ENCODE measurements at places on chromosomes 7 and 10.

DNA sequence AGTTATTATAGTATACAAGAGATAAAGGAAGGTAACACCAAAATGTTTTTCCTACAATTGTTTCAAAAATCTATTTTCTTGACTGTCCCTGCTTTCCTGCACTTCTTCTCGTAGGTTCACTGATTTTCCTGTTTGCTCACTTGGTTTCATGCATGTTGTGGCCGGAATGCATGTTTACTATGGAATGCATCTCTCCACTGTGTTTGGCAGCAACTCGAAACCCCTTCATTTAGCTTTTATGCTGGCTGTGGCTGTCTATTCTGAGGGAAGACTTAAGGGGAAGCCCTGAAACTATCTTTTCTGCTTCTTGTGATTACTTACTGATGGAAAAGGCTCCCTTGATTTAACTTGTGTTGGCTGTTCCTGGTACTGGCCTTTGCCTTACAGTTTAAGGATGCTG is 120.3 kb downstream of the NRG3 start:
- DNase-seq = no peak

DNA sequence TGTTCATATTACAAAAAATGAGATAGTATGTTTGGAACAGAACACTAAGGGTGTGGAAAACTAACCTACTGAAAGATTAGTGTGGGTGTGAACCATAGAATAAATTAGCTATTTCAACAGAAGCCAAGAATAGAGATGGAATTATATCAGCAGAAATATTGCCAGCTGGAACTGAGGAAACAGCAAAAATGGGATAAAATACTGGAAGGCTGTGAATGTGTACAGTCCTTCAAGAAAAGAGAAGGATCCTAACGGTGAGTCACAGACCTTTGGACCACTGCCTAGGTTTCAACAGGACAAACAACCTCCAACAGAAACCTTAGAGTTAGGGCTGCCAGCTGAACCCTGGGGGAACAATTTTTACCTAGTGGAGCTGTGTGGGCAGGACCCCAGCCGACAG is 395.0 kb downstream of the ZWINT start:
- no peak for DNase-seq

GRCh38 chr10:52864201-52865106 is 91.9 kb upstream of the MBL2 start:
- no peak for DNase-seq

GRCh38 chr10:60163786-60164185 is 225.9 kb downstream of the ANK3 start:
- DNase-seq = no peak

DNA sequence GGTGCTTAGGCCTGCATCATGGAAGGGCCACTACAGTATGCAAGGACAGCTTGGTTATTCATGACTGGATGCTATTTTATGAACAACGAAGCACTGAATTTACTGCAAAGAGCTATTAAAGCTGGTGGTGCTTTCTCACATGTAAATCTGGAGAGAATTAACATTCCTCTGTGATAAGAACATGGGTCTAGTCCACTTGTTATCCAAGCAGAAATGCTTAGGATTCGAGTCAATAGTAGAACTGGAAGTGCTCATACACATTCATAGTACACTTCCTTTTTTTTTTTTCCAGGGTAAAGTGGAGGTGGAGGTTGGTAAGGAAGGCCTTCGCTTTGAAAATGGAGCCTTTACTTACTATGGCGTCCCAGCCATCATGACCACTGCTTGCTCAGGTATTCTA is 35.0 kb downstream of the CNNM1 start:
- no peak for DNase-seq

GRCh38 chr7:129650056-129650758 is 38.7 kb downstream of the NRF1 start:
- no peak for DNase-seq

DNA sequence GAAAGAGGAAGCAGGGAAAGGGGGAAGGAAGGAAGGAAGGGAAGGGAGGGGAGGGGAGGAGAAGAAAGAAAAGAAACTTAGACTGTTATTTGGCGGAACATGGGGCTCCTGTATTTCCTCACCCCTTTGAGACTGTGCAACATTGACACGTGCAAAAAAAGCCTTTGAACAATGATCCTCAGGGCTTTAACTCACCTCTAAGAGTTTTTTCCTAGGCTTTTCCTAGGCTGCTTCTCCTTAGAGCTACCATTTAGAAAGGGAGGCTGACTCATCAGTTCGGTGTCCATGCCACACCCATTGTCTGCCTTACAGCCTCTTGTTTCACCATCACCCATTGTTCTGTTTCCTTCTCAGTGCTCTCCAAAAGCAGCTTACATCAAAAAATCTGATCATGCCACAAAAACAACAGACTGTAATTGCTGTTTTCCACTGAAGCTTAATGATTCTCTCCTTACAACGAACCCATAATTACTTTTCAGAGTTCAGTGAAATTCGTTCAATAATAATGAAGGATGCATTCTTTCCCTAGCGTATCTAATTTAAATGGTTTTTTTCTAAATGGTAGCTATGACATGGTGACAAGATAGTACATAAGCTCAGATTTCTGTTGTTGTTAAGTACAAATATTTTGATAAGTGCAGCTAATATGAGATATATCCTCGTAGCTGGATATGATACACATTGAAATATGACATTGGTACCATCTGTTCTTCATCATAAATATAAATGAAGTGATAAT is 90.8 kb downstream of the PRLHR start:
- no peak for DNase-seq

GRCh38 chr10:52479567-52479966 is 165.5 kb downstream of the DKK1 start:
- DNase-seq = no peak

DNA sequence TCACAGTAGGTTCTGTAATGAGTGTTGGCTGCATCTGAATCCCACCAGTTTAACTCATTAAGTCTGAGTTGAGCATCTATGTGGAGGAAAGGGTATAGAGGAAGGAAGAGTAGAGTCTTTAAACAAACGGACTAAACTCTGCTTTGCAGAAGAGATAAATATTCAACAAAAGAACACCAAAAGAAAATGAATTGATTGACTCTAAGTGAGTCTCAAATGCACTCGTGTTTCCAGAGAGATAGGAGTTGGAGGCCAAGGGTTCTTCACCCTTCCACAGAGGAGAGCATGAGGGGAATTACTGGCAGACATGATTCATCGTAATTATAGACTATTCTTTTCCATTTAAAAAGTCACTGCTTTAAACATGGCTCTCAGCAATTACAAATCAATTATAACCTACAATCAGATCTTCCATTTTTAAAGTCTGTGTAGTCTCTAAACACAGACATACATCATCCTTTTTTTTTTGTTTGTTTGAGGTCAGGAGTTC is 56.3 kb downstream of the PLPP4 start:
- DNase-seq = no peak

DNA sequence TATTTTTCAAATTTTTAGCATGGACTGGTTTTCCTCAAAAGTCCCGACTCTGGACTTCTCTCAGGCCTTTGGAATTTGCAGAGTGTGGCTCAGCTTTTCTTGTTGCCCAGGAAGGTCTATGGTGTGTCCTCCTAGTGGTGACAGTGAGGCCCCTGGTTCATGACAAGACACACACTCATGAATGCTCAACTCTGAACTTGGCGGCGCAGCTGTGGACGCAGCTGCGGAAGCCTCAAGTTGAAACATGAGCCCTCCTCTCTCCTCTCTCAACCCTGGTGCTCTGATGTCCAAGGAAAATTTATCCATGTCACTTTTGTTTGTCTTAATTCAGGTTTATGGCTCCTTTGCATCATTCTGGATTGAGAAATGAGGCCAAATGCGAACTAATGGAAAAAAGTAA is 183.9 kb downstream of the HECW1 start:
- no peak for DNase-seq

DNA sequence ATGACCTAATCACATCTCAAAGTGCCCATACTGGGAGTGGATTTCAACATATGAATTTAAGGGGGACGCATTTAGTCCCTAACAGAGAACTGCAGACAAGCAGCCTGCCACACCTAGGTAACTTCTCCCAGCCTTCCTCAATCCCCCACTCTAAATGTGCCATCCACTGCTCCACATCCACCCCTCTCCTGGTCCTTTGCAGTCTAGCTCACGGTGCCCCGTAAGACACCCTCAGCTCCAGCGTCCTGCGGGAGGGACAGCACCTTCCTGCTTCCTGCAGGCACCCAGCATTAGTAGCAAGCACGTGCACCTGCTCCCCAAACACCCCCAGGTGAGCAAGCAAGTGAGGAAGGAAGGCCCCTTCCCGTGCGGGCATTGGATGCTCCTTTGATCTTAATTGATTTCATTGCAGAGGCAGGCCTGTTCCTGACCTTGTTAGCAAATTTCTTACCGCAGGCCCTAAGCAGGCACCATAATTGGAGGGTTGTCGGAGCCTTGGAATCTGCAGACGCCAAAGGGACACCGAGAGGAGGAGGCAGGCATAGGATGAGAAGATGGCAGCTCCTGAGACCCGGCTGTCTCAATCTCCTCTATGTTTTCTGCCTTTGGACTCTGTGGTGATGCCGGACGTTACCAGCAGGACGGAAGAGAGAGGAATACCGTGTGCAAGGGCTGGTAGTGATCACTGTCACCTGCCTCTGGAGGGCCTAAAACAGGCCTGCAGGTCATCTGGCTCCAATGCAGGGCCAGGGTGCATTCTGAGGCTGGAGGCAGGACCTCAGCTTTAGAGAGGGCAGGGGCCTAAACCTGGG is 75.8 kb upstream of the CHST15 start:
- no peak for DNase-seq

DNA sequence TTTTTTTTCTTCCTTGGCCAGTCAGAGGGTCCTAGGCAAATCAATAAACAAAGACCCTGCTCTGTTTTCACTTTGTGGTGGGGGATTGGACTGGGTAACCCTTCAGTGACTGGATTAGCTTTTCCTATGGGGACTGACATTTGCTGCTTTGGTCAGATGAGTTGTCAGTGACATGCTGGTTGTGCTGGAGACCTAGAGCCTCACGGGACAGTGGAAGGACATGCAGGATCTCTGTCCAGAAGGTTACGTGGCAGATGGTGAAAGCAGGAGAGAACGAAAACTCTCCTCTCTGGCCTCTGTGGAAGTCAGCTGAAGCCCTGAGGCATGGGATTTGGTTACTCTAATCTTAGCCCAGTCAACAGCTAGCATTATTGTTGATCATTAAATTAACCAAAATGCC is 90.0 kb upstream of the BMPER start:
- DNase-seq = no peak

DNA sequence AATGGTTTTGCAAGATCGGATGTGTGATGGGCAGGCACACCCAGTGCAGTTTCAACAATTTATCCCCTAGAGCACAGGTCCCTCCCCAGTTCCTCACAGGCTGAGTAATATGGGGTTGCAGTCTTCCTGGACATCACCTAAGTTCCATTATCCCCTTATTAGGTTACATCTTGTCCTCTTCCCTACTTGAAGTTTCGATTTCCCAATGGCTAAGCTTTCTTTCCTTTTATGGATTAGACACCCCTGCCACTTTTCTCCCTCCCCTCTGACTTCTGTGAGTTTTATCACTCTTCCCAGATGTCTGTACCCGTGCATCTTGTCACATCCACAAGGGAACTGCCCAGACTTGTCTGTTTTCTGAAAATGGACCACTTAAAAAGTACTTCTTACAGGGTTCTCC is 2.4 kb upstream of the NIPSNAP2 start:
- no peak for DNase-seq

- peak; percentile 62 for DNase-seq
Measured at GRCh38 chr10:6445671-6446316, 134.3 kb downstream of the PRKCQ start.

DNA sequence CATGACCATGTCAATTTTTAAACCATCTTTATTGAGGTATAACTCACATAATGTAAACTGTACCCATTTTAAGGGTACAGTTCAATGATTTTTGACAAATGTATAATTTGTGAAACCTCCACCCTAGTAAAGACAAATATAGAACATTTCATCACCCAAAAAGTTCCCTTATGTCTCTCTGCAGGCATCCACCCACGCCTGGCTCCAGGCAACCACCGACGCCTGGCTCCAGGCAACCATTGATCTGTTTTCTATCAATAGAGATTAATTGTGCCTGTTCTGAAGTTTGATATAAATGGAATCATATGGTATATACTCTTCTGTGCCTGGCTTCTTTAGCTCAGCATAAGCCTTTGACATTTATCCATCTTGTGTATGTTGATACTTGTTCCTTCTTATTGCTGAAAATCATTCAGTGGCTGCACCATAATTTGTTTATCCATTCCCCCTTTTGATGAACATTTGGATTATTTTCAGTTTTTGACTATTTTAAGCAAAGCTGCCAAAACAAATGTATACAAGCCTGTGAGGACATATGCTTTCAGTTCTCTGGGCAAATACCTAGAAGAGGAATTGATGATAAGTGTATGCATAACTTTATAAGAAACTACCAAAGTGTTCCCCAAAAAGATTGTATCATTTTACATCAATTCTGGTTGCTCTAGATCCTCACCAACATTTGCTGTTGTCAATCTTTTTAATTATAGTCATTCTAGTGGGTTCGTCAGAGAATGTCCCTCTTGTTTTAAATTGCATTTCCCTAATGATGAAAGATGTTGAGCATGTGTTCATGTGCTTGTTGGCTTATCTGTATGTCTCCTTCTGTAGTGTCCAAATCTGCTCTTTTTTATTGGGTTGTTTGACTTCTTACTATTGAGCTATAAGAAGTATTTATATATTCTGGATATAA is 55.7 kb upstream of the HECTD2 start:
- no peak for DNase-seq

DNA sequence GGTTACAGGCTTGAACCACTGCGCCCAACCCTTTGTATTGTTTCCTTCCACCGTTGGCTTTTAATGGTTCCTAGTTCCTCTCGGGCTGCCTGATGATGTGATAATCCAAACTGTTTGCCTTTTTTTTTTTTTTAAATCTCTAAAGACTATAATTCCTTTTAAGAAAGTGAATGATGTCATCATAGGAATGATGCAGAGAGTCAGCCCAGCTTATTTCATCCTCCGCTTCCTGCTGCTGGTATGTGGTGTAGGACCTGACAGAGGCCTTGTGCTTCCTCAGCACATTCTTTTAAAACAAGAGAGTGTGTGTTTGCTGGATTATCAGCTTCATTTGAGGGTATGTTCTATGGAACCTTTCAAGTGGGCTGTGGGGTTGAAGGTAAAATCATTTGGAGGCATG is 241.4 kb downstream of the LRMDA start:
- DNase-seq = no peak

GRCh38 chr10:35433851-35434426 is 97.6 kb downstream of the CCNY start:
- DNase-seq = no peak

DNA sequence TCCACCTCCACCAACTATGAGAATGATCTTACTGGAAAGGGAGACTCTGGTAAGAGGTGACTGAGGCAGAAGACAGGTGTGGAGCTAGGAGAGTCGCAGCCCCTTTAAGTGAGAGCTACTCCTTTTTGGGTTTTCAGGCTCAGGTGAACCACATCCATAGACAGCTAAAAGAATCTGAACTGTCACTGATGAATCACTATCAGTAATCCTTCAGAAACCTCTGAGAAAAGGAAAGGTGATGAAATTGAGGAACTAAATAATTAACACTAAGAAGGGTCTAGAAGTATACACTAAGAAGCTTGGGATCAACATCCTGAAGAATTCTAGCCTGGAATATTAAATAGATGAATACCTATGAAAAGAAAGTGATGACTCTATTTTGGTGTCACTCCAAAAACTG is 83.0 kb downstream of the SORBS1 start:
- DNase-seq = no peak

- no peak for DNase-seq
Measured at GRCh38 chr7:86932038-86932512, 127.4 kb downstream of the ELAPOR2 start.

- DNase-seq = no peak
Measured at GRCh38 chr7:12607134-12607533, 36.6 kb downstream of the SCIN start.

Data from GM13977 (cell line).